Cerebellar nuclear complex (tissue), 1 donor: ENCODE measurements at places on chromosomes 1 and 21.

DNA sequence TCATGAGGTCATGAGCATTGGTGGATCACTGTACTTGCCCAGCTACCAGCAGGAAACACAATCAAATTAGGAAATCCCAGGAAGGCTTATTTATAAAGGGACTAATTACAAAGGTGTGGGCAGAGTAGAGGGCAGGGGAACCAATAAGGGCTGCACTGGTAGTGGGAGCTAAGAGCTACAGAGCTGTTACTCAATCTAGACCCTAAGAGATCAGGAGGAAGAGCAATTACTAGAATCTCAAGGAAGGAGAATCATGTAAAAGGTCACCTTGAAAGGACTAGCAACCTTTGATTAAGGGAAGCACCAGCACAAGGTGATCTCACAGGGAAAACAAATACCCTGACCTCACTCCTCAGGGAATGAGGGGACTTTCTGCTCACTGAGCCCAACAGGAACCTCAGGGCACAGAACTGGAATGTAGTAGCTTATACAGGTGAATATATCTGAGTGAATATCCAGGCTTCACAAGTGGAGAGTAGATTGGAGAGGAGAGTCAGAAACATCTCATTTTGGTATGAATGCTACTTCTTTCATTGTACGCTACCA, 66.8 kb downstream of the SAMSN1 start:
- DNase-seq = no peak

DNA sequence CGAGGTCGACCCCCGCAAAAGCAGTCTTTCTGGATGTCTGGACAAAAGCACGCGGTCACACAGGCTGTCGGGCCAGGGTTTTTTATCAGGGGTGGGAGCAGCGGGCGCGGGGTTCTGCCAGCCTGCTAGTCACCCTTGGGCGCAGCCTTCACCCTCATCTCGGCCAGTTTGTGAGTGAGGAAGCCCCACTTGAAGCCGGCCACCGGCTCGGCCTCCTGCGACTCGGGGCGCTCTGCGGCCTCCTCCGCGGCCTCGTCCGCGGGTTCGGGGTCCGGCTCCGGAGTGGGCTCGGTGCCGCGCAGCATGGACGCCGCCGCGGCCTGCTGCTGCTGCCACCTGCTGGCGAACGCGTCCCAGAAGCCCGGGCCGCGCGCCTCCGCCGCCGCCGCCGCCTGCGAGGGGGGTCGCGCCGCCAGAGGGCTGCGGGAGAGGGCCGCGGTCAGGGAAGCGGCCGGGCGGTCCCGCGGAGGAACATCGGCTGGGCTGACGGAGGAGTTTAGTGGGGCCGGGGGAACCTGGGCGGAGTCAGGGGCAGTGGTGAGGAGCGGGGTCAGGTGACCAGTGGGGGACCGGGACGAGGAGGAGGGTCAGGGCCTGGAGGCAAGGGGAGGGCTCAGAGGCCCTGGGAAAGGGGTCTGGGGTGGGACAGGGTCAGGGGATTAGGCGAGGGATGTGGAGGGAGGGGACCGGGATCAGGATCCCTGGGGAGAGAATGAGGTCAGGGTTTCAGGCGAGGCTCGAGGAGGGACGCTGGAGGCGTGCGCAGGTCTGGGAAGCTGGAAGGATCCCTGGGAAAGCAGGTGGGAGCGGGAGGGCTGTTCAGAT, 4.5 kb downstream of the C1orf232 start:
- DNase-seq = no peak

DNA sequence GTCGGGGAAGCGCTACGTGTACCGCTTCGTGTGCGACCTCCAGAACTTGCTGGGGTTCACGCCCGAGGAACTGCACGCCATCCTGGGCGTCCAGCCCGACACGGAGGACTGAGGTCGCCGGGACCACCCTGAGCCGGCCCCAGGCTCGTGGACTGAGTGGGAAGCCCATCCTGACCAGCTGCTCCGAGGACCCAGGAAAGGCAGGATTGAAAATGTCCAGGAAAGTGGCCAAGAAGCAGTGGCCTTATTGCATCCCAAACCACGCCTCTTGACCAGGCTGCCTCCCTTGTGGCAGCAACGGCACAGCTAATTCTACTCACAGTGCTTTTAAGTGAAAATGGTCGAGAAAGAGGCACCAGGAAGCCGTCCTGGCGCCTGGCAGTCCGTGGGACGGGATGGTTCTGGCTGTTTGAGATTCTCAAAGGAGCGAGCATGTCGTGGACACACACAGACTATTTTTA, 17.1 kb downstream of the ETS2 start:
- DNase-seq = no peak

DNA sequence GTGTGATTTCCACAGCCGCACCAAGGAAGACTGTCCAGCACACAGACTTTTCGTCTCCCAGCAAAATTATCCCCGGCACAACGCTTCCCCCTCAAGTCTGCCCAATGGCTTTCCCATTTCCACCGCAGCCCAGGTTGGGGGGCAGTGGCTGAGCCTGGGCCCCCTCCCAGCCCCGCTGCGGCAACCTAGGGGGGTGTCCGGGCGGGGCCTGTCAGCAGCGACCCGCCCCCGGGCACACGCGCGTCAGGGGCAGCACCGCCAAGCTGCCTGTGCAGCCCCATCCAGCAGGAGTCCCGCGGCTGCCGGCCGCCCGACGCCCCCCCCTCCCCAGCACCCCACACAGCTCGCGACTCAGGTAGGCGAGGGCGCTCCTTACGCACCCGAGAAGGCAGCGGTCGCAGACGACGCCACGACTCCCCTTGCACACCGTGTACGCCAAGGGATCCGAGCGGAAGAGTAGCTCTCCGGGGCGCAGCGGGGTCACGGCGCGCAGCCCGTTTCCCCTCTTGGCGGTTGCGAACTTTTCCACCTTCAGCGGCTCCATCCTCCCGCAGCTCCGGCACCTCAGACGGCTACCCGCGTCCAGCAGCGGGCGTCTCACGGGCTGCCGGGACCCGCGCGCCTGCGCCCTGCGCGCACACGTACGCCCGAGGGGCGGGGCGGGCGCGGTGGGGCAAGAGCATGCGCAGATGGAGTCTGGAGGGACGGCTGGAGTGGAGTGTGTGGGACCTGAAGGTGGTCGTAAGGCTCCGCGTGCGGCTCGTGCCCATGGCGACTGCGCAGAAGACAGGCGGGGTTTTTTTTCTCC, at the start of gene SMYD3:
TSS of gene SMYD3 (minus strand) at position 606 of the 808 bp plus-strand sequence.
- peak; percentile 67 for DNase-seq

DNA sequence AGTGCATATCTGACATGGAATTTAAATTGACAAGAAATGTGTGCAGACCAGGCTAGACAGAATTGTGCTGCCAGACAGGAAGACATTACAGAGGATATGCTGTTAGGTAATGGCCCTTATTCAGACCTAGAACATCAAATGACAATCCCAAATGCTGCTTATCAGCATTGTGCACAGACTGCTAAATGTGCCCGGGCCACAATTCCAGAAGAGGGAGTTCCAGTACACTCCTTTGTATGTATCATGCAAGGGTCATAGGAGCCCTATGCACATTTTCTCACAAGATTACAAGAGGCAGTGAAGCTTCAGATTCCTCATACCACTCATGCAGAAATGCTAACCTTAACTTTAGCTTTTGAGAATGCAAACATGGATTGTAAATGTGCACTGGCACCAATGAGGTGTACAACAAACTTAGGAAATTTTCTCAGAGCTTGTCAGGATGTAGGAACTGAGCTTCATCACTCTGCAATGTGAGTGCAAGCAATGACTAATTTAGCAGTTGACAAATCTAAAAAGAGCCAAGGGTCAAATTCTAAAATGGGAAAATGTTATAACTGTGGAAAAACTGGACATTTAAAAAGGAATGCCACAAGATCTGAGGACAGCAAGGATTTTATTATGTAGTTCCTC, 273.5 kb downstream of the COL11A1 start:
- DNase-seq = no peak
